ENCODE measurements at places on chromosomes 3 and 15.

- DNase-seq: no peak
These were observed 11.5 kb upstream of the PARP14 start for GRCh38 chr3:122668930-122669730.

DNA sequence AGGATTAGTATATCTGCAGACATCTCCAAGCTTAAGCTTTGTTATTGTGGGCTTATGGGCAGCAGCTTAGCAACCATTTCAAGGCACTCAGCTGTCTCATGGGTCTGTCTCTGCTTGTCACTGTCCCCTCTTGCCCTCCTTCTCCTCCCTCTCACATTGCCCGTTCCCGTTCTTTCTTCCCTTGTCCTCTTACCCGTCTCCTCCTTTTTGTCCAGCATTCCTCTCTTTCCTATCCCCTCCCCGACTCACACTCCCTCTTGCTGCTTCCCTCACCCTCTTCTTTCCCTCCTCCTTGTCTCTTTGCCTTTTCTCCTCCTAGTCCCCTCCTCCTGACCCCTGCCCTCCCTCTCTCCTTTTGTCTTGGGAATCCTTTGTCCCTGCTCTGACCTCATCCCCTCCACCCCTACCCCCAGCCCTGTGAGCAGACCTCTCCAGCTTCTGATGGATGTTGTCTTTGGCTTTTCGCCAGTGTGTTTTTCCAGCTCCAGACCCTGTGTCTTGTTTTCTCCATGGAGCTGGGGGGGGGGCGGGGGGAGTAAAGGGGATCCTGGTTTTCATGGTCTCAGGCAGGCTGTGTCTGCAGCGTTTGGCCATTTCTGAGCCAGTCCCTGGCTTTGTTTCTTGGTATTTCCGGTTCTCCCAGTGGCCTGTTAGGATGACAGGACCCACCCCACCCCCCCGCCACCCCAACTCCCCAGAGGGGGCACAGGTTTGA is 47.9 kb upstream of the TRAK1 start:
- no peak for DNase-seq

DNA sequence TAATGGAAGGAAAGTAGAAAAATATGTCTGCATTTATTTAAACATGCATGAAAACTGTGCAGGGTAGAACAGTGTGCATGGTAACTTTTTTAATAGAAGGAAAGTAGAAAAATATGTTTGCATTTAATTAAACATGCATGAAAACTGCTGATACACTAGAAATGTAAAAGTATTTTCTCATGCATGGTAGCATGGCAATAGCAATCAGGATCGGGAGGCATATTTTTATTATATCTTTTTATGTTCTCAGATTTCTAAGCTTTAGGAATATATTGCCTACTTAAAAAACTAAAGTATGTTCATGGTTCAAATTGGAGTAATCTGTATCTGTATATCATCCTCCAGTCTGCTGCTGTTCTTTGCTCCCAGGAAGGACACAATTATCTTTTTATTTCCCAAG is 1468.9 kb upstream of the GBE1 start:
- no peak for DNase-seq

DNA sequence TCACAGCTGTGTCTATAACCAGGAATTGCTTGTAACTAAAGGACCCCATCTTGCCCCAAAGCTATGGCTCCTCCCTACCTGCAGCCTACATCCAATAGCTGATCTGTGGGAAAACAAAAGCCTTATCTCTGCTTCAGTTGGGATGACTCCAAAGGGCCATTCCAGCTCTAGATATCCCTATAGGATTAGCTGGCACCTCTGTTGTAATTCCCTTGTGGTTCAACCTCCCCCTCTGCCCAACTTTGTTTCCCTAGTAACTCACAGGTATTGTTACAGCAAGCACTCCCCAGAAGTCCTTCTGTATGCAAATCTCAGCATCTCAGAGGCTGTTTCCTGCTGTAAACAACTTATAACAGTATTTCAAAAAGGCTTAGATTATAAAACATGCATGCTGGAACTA is 478.6 kb downstream of the AGBL1 start:
- no peak for DNase-seq

DNA sequence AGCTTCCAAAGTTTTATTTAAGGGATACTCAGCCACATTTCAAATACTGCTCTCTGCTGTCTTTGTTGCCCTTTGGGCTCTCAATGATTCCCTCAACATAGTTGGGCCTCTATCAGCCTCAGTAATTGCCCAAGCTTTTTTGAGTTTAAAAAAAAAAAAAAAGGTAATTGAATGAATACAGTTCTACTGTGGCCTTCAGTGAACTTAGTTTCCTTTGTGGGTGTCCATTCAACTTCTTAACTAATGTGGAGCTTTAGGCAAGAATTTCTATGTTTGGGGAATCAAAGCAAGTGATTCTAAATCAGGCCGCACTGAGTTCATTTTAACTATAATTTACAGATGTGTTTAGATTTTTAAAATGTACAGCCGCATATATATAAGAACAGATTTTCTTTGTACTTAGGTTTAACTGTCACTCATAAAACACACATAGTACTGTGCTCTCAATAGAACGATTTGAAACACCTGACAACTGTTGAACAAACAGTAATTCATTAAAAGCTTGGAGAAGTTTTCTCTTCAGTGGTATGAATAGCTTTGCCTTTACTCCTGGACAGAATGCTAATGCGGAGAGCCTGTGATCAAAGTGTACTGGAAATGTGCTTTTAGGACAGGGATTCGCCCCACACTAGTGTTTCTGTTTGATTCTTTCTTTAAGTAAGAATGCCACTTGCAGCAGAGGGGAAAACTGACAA is 844.9 kb upstream of the SEMA6D start:
- DNase-seq: no peak

DNA sequence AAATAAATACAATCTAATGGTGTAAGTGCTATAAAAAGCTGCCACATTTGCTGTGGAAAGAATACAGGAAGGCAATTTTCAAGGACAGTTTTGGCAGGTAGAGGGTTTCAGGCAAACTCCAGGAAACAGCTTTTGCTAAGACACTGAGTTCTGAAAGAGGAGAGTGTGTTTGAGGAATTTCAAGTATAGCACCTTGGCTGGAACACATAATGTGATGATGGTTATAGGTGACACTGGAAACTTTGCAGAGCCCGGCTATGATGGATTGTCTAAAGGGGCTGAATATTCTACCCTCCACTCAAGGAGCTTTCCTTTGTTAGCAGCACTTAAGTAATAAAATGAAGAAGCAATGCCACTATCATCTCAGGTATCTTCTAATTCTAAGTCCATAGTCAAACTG is 209.4 kb upstream of the TGFBR2 start:
- no peak for DNase-seq

DNA sequence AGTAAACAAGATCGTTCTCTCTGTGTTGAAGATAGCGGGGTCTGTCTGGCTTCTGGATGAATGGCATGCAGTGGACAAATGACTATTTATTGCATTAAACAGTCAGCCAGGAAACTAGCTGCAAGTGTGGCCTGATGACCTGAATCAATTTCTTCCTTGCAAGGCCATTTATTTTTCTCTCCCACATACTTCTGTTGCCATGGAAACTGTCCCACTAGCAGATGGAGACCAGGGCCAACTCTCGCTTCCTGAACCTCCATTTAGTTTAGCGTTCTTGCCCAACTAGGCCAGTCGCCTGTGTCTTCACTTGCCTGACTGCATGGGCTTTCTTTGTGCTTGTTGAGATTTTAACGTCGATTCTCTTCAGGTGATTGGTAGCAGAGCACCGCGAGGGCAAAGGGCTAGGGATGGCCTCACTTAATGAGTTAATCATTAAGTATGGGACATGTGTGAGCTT is 27.6 kb downstream of the LMCD1 start:
- DNase-seq: no peak

DNA sequence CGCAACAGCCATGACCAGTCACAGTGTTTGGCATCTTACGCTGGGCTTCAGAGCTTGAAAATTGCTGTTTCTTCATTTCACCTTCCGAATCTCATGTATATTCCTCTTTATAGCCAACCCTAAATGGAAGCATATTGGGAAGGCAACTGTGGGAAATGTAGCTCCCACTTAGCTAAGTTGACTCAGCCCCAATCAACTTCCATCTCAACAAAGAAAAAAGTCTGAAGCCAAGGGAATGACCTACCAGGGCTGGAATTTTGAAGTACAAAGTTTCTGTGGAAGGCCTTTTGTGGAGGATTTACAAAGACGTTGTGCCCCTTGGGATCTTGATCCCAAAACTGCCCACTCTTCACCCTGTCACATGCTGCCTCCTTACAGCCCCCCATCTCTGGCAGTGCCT is 85.2 kb upstream of the OXTR start:
- DNase-seq: no peak

- DNase-seq: no peak
These were observed 338.7 kb downstream of the CLSTN2 start for GRCh38 chr3:140273542-140274195.

DNA sequence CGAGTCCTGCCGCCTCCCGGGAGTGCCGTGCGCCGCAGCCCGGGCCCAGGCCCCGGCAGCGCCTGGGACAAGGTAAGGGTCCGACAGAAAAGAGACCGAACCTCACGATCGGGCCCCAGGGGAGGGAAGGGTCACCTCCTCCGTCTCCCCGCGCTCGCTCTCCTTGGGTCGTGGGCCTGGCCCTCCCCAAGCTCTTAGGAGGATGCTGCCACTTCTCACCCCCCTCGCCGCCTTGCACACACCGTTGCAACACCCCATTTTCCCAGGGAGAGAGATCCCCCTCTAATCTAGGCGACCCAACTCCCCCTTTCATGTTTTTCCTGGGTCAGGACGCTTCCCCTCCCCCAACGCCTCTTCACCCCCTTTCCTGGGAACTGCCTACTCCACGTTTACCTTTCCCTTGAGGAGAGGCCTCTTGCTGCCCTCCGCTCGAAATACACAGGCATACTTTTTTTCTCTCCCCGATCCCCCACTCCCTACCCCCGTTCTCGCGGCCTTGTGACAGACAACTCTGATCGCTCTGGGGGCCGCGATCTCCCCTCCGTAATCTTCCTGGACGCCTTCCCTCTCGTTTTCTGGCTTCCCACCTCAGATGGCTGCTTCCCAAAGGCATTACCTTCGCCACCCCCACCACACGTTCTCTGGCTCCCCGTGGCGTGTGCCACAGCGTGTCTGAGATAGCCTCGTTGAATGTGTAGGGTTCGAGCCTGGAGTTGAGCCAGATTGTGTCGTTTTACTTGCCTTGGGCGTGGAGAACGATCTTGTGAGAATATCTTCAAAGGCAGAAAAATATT is 688 bp downstream of the SETD5 start:
- DNase-seq: no peak

GRCh38 chr15:77709135-77709886 is 76.6 kb upstream of the LINGO1 start:
- DNase-seq: no peak

- no peak for DNase-seq
These were observed 119.7 kb downstream of the WNT5A start for GRCh38 chr3:55367384-55367783.

- DNase-seq: no peak
These were observed 7.2 kb downstream of the TMOD2 start for GRCh38 chr15:51758645-51759044.

DNA sequence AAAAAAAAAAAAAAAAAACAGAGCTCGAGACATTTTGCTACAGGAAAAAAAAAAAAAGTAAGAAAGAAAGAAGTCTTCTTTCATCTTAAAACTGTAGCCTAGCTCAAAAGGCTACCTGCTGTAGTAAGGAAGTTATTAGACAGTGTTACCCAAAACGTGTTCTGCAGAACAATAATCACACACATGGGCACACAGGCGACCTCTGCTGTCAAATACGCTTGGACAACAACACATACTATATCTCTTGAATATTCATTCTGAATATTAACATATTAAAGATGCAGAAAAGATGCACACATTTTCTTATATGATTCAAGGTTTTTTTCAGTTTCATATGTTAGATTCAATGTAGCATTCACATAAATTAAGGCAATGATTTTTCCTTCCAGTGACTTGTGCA is 215.8 kb downstream of the ROBO1 start:
- no peak for DNase-seq

GRCh38 chr3:74009961-74010844 is 385.5 kb upstream of the PDZRN3 start:
- DNase-seq: no peak

- no peak for DNase-seq
These were observed 268.6 kb upstream of the UBE2E1 start for GRCh38 chr3:23537101-23537551.

GRCh38 chr15:57235873-57236272 is 140.4 kb upstream of the CGNL1 start:
- no peak for DNase-seq

- DNase-seq: no peak
These were observed 233.4 kb downstream of the MEX3B start for GRCh38 chr15:81812456-81812855.

GRCh38 chr15:48176112-48176511 is 2.0 kb downstream of the MYEF2 start:
- DNase-seq: no peak

DNA sequence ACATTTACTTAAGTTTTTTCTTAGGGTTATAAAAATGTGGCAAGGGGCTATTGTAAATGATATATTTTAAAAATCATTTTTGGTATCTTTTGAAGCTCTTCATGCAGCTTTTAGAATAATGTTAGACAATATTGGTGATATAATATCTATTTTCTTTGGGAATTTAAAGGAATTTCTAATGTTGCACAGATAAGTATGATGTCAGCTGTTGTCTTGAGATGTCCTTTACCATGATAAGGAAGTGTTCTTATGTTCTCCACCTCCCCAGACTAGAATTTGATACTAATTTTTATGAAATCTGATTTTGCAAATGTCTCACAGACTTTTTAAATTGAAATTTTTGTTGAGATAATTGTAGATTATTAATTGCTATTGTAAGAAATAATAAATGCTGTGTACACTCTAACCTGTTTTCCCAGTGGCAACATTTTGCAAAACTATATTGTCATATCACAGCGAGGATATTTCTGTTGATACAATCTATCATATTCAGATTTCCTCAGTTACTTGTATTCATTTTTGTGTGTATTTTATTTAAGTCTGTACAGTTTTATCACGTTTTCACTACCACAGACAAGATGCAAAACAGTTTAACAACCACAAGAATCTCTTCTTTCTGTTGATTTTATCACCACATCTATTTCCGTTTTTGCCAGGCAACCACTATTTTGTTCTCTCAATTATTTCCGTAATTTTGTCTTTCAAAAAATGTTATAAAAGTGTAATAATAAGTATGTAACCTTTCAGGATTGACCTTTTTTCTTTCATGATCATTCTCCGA is 55.4 kb downstream of the SPRED1 start:
- DNase-seq: no peak

DNA sequence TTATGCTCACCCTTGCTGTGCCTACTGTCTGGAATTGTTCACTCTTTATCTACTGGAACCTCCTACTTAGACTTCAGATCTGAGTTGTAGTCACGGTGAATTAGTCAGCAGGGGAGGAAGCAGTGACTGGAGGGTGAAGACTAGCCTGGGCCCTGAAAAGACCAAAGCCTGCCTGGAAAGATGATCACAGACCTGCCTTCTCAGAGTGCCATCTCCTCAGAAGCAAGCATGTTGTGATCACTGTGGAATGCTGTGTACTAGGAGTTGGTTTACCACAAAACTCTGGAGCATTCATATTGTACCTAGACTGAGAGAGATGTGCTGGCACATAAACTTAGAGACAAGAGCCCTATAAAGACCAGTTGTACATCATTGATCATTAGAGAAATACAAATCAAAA is 100.7 kb upstream of the SCN10A start:
- DNase-seq: no peak

DNA sequence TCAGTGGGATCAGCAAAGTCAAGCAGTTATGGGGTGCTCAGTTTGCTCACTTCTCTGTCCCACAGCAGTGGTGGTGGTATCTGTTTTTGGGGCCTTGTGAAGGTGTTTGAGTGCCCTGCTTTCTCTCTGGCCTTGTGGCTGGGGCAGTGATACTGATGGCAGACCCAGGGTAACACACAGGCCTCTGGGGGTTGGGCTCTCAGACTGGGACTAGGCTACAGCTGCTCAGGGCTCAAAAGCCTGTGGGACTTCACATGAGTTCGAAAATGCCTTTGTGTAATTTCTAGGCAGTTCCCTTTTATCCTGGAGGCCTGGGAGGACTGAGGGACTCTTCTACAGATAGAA is 75.3 kb downstream of the STXBP5L start:
- no peak for DNase-seq

Data from natural killer cell treated with Interleukin-12 subunit alpha and Interleukin-12 subunit beta and Interleukin-15 and Interleukin-18, amount 100 ng/mL, for 72 hours (primary cell).